Heart left ventricle (tissue), 16 donors: ENCODE measurements at places on chromosomes 3 and 15. TPM values are rescaled to one million over a fixed set of nuclear protein-coding genes. Genes with fewer than 3 reads are reported as not detected.

DNA sequence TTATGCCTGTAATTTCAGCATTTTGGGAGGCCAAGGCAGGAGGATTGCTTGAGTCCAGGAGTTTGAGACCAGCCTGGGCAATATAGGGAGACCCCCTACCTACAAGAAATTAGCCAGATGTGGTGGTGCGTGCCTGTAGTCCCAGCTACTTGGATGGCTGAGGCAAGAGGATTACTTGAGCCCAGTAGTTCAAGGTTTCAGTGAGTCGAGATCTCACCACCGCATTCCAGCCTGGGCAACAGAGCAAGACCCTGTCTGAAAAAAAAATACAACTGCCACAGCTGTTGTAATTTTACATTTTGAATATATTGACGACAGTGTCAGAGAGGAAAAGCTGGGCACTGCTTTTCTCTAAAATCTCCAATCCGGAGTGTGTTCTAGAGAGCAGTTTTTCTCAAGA lies 21.2 kb downstream of the TATDN2 start:
- no peak for DNase-seq

DNA sequence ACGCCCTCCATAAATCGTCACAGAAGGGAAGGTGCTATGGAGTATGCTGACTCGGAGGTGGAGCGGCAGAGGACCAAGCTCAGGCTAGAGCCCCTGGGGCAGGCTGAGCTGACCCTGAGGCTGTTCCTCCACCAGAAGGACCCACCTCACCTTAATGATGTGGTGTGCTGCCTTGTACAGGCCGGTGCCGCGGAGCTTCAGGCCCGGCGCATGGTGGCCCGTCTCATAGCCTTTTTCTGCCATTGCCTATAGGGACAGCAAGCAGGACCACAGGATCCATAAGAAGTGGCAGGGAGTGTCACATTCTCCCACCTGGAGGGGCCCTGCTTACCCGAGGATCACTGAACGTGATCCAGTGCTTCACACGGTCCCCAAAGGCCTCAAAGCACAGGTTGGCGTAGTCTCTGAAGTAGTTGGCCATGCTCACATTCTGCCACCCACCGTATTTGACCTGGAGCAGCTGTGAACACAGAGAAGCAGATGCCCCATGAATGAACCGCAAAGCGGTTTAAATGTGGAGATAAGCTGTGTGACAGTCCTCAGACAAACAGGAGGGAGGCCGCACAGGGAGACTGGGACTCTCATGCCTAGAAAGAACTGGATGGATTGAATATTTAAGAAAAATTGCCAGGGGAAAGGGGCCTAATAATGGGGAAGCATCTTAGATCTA lies 4.8 kb downstream of the LCTL start:
- DNase-seq = no peak

DNA sequence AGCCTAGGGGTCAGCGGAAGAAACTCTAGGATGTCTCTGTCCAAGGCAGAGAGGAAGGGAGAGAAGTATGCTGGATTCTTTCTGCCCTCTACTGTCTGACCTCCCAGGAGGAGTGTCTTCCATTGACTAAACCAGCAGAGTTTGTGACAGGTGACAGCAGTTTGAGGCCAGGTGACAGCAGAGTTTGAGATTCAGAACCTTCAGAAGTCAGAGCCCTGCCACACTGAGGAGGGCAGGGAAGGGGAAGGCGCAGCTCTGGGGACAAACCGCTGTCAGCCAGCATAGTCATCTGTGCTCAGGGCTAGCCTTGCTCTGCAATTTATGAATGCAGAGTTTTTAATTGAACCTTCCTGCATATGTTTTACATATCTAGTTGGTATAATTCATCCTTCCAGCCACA lies 12.3 kb downstream of the NRROS start:
- DNase-seq = no peak

DNA sequence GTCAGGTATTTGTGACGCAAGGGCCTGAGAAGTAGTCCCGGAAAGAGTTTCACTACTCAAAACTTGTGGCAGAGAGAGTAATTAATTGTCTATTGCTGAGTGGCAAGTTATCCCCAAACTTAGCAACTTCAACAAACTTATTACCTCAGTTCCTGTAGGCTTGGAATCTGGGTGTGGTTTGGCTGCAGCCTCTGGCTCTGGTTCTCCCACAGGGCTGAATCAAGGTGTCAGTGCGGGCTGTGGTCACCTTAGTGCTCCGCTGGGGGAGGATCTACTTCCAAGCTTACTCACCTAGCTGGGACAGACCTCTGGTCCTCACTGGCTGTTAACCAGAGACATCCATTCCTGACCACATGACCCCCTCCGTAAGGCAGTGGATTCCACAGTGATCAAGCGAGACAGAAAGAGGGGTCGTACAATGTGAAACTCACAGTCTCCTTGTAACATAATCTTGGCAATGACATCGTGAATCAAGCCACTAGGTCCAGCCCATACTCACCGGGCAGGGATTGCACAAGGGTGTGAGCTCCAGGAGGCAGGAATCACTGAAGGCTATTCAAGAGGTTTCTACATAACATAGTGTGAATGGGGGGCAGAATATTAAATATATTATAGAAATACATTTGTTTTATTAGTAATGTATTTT lies 138.3 kb downstream of the RYR3 start:
- no peak for DNase-seq

SLC26A6 gene
- 6.7 TPM for total RNA-seq

GRCh38 chr15:53974813-53975212 lies 3.4 kb upstream of the UNC13C start:
- no peak for DNase-seq

DNA sequence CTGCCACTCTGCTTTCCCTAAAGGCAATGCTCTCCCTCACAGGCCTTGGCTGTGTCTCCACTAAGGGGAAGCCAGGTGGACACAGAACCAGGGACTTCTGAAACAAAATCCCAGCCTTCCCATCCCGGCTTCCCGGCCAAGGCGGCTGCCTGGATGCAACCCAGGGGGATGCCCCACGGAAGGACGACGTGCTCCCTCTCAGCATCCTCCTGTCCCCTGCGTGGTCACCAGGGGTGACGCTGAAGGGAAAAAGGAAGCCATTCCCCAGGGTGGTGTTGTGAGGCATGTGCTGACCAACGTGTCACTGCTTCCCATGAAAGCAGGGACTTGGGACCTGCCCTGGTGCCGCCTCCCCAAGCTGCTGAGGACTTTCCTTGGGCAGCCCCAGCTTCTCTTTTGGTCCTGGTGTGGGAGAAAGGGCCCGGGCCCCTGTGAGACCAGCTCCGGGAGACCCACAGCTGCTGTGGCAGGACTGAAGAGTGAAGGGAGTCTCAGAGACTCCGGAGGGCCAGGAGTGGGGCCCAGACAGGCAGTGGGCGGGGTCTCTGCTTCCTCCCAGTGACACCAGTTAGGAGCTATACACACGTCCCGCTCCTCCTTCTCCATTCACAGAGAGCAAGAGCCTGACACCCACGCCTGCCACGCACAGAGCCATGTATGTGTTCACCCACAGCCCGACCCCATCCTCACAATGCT lies 139.2 kb downstream of the NUP210 start:
- no peak for DNase-seq

ARF4 gene
- total RNA-seq = 77.4 TPM

ROPN1 gene
- total RNA-seq = not detected

ASB14 gene
- total RNA-seq = 5.1 TPM
